ENCODE measurements at places on chromosomes 13 and 19.

DNA sequence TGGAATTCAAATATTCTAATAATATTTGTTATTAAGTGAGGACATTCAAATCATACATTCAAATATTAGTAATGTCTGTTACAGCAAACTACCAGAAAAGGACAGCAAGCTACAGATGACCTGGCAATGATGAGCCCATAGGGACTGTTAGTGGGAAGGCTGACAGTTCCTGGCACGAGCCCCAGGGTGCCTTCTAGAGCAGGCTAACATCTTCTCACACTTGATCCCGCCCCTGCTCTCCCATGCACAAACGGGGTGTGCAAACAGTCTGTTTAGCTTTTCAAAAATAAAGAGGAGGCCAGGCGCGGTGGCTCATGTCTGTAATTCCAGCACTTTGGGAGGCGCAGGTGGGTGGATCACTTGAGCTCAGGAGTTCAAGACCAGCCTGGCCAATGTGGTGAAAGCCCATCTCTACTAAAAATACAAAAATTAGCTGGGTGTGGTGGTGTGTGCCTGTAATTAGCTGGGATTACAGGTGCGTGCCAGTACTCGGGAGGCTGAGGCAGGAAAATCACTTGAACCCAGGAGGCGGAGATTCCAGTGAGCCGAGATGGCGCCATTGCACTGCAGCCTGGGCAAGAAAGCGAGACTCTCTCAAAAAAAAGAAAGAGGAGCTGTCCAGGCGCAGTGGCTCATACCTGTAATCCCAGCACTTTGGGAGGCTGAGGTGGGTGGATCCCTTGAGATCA, 9.6 kb upstream of the GARRE1 start:
- DNase-seq = no peak

DNA sequence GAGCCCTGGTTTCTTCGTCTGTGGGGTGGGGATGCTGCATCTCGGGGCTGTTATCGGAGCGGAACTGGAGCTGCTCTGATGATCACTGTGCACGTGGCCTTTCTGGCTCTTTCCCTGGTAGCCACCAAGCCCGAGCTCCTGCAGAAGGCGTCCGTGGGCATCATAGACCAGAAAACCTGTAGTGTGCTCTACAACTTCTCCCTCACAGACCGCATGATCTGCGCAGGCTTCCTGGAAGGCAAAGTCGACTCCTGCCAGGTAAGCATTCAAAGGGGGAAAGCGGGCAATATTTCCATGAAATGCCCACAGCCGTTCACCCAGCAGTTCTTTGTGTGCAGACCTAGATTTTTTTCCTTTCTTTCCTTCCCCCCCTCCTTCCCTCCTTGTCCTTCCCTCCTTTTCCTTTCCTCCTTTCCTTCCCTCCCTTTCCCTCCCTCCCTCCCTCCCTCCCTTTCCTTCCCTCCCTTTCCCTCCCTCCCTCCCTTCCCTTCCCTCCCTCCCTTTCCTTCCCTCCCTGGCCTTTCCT, 9.4 kb downstream of the TIMM13 start:
- no peak for DNase-seq

DNA sequence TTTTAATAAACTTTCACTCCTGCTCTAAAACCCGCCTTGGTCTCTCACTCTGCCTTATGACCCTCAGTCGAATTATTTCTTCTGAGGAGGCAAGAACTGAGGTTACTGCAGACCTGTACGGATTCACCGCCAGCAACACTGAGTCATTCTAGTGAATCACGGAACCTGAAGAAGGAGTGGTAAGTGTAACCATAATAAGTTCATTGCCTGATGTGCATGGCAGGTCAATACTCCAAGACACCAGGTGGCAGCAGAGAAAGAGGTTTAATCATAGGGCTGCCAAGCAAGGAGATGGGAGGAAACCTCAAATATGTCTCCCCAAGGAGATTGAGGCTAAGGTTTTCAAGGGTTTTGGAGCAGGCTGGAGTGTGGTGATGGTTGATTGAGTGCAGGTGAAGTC, 204.3 kb upstream of the IPO5 start:
- no peak for DNase-seq

- no peak for DNase-seq
Observed at GRCh38 chr13:60427285-60427684, 30.3 kb downstream of the TDRD3 start.

GRCh38 chr13:98981369-98982080, 3.7 kb upstream of the DOCK9 start:
- DNase-seq = no peak

DNA sequence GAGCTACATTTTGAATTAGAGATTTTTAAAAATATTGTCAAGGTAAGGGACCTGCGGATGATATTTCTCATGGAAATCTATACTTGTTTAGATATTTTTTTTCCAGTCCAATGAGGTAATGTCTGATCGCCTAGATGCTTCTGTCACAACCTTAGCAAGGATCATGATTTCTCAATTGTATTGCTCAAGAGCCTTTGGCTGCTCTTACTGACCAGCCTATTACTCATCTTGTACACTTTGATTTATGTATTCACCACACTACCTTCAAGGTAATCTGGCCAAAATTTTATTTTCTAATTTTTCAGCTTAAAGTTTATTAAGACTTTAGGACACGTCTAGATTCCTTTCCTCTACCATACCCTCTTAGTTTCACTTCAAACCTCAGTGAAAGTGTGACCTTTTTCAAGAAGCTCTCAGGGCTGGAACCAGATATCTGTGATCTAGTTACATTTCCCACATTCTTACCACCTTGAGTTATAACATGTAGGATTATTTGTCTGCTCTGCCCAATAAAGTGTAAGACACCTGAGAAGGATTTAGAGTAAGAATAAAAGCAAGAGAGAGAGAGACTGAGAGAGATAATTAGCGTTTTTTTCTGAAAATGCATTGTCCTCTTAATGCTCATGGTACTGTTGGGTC, 197.1 kb downstream of the ITGBL1 start:
- no peak for DNase-seq

DNA sequence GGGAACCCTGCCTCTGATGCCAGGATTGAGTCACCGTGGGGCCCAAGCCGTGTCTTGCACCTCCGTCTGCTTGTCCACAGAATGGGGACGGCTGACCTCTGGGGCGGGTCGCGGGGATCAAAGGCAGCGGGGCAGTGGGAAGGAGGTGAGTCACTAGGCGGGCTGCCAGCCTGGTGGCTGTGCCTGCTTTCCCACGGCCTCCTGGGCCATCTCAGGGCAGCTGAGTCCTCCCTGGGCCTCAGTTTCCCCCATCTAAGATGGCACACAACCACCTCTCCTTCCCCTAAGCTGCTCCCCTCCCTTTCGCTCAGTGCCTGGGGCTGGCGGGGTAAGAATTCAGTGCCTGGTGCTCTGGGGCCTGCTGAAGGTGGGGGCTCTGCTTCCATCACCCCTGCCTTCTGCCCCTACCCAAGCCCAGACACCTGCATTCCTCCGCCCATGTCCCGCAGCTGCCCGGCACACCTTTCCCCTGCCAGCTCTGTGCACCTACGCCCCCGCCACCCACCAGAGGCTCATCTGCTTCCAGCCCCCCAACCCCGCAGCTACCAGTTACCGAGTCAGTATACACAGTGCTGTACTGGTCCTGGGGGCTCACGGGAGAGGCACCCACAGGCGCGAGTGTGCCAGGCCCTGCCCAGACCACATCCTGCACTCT, 3.5 kb downstream of the MKNK2 start:
- DNase-seq = no peak

- peak; percentile 66 for DNase-seq
Observed at GRCh38 chr19:47274891-47275761, 441 bp downstream of the INAFM1 start.

DNA sequence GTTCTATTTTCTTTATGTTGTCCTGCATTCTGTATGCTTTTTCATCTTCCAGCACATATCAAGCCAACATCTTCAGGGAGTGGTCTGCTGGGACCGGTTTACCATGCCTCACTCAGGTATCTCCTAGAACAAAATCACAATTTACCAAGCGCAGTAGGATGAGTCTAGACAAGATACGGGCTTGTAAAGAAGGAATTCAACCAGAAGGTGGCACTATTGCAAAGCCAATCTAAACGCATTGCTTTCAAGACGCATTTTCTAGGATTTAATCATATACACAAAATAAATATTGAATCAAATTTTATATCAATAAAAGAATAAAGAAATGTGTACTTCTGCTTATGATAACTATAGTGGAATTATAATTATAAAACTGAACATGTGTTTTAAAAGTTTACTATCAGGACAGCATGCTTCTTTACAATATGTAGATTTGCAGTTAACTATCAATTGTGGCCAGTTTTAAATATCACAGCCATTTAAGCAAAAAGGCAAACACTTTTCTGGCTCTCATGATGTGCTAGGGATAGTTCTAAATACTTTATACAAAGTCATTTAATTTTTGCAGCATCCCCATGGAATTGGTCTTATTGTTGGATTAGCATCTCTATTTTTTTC, 16.1 kb upstream of the TPP2 start:
- peak; percentile 23 for DNase-seq

DNA sequence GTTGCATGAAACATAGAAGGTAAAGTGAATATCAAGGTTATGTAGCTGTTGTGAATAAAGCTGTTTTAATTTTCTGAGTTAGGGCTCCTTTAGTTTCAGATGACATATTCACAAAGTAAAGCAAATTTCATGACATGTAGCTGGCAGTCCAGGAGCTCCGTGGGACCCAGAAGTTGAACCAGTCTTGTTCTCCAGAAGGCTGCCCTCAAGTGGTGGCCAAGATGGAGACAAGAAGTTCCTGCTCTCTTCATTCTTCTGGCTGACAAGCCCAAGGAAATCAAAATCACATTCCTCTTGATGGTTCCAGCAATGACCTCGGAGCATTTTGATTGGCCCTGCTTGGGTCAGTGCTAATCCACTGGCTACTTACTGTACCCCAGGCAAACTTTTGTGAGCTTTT, 128.7 kb downstream of the LIG4 start:
- no peak for DNase-seq

- peak; percentile 95 for DNase-seq
Observed at GRCh38 chr13:49792550-49793324, at the start of gene KPNA3. Gene KPNA3 (minus strand): TSS chr13:49792682. CDS start chr13:49792506, 176 bp downstream.

DNA sequence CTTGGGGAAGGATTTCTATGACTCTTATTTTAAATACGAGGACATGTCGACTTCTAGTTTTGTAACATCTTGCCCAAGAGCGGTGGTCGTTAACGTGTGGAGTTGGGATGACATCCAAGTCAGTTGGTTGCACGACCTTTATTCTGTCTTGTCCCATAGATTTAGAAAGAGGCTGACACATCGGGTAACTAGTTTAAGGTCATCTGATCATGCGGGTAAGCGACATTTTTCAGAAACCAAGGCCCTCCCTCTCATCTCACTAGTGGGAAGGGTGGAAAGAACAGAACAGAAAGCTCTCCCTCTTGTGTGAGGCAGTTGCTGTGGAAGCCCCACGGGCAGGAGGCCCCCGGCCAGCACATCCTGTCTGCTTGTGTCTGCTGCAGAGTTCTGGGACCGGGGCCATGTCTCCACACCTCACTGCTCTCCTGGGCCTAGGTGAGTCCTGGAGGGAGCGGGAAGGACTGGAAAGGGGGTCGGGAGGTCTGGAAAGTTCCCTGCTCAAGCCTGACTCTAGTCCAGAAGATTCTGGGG, at the start of gene LAIR2:
TSS of gene LAIR2 (plus strand) at position 314 of the 531 bp plus-strand sequence. CDS start at position 402, 88 bp downstream.
- no peak for DNase-seq

GRCh38 chr19:5623397-5624017, 624 bp downstream of the SAFB start:
- no peak for DNase-seq

GRCh38 chr13:111511219-111511732, 190.8 kb downstream of the TEX29 start:
- DNase-seq = no peak

GRCh38 chr19:19274716-19275565, 1.8 kb upstream of the TM6SF2 start:
- no peak for DNase-seq

GRCh38 chr13:104357672-104358354, 1291.6 kb upstream of the SLC10A2 start:
- no peak for DNase-seq

DNA sequence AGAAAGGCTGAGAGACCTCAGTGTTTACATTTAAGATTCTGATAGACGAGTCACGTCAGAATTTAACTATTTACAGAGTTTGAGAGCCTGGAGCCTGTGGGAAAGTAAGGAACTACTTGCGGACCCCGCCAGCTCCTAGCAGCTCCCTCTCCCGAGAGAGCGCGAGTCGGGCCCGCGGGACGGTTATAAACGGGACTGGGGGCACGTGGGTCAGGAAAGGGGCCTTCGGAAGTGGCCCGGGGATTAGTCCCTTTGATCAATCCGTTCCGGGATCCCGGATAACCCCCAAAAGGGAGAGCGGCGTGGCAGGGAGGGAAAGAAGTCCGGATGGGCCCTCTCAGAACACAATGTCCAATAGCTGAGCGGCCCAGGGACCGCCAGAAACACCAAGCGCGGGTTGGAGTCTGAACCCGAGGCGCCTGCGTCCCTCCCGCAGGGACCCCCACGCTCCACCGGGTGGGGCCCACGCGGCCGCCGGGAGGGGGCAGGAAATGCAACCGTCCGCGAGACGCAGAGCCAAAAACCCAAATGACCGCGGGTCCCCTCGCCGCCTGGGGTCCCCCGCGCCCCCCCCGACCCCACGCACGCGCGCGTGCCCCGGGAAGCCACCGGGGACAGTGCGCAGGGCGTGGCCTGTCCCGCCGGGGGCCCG, 3.6 kb downstream of the ZIC5 start:
- DNase-seq = no peak

DNA sequence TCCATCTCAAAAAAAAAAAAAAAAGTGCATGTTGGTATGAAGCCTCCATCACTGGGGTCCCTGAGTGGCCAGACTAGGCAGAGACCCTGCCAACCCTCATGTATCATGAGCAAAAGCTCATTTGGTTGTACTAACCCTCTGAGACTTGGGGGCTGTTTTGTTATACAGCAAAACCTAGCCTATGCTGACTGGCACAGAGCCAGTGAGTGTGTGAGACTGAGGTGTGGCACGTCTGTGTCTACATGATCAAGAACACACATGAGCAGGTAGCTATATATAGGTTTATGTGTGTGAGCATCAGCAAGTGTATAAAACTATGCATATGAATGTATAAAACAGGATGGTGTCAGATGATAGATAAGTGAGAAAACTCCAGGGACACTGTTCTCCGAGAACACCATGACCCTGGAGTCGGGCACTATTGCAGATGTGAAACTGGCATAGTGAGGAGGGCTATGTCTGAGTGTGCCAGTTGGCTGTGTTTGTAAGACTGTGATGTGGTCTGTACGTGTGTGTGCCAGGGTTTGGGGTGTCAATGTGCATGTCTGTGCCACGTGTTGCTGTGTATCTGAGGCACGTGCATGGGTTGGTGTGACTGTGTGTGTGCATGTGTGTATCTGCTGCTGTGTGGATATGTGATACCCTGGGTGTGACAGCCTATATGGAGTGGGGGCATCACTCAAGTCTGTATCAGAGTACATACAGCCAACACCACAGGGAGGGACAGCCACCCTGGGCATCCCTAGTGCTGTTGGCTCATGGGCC, 44.5 kb downstream of the OLFM2 start:
- no peak for DNase-seq

GRCh38 chr19:35299523-35300338, 7.8 kb downstream of the MAG start:
- DNase-seq = peak; percentile 45

DNA sequence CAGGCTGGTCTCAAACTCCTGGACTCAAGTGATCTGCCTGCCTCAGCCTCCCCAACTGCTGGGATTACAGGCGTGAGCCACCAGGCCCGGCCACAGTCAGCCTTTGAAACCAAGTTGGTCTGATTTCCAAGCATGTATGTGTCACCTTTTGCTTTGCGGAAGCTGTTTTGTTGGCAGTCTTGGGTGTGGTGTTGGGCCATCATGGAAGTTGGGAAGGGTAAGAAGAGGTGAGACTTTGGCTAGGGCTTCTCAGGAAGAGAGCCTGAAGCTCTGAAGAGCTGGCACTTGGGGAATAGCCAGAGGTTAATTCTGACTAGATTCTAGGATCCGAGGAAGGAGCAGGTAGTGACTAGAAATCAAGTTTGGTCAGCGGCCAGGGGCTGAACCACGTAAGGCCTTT, 2.8 kb downstream of the RSPH6A start:
- no peak for DNase-seq

GRCh38 chr19:926589-927350, 935 bp downstream of the ARID3A start:
- DNase-seq = peak; percentile 71
